Suprapubic skin (tissue), 4 donors: ENCODE measurements at places on chromosomes 2 and 18.

DNA sequence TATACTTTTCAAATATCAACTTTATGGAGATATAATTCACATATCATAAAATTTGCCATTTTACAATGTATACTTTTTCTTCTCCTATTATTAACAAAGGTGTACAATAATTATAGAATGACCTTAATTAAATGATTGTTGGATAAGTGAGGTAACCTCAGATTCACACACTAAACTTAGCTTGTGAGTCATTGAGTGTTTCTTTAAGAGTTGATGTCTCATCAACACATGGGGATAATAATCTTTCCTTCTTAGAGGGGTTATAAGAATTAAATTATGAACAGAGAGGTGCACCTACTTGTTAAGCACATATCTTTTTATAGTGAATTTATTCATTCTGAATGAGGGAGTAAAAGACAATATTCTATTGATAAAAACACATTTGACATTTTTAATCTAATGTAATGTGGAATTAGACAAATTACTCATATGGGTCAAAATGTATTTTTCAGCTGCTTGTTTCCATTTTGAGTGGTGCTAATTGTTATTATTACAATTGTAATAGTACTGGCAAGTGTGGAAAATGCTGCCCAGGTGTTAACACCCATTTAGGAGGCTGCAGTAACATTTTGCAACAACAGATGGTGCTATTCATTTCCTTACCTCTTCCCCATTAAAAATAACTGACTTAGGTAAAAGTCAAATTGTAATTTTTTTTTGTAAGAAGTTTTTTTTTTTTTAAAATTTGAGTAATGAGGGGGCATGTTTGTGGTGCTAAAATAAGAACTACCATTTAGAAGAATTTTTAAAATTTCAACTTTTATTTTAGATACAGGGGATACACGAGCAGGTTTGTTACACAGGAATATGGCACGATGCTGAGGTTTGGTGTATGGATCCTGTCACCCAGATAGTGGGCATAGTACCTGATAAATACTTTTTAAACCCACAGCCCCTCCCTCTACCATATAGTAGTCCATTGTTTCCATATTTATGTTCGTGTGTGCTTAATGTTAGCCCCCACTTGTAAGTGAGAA lies 32.1 kb upstream of the DYNAP start:
- DNase-seq = no peak

GRCh38 chr18:2545155-2545554 lies 26.1 kb downstream of the METTL4 start:
- DNase-seq = no peak

GRCh38 chr2:158664987-158665386 lies 130.1 kb upstream of the DAPL1 start:
- DNase-seq = no peak

DNA sequence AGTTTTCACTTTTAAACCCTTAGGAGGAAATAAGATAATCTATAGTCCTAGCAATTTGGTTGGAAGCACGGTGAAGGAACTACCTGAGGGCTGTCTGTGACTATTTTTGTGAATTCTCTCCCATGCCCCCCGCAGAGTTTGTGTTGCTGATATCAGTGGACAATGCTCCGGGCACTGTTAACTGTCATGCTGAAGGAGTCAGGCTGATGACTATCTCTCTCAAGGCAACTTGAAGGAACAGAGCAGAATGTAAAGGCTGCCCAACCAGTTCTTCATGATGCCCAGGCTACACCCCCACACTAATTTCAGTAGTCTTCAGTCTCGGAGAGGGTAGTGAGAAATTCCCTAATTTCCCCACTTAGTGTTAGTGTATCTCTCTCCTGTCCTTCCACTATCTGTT lies 21.6 kb upstream of the RAB6C start:
- no peak for DNase-seq

- DNase-seq = no peak
Observed at GRCh38 chr18:21262979-21263378, 20.9 kb downstream of the GREB1L start.

DNA sequence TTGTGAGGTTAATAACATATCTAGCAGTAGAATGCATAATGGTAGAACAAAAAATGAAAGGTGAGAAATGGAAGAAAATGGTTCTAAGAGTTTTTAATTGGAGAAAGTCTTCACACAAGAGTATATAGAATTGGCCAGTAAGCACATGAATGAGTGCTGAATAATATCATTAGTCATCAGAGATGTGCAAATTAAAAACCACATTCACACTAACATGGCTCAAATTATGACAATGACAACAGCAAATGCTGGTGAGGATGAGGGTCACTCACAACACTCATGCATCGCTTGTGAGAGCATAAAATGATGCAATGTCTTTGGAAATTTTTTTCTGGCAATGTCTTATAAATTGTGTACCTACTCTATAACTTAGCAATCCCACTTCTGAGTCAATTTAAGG lies 1355.4 kb upstream of the ACVR2A start:
- DNase-seq = no peak

DNA sequence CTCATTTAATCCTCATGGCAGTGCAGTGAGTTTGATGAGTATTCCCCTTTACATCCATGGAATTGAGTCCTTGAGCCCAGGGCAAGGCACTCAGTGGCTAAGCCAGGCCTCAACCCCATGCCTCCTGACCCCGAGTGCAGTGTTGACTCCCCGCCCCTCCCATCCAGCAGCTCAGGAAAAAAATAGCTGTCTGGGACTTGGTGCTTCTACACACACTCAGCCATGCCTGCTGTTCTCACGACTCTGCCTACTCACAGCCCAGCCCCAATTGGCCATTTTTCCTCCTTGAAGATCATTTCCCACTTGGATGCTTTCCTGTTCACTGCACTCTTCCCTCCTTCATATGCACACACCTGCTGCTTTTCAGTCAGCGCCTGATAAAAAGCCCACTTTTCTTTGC lies 8.8 kb downstream of the FOSL2 start:
- no peak for DNase-seq

GRCh38 chr18:13559754-13560153 lies 166.6 kb downstream of the FAM210A start:
- DNase-seq = no peak

DNA sequence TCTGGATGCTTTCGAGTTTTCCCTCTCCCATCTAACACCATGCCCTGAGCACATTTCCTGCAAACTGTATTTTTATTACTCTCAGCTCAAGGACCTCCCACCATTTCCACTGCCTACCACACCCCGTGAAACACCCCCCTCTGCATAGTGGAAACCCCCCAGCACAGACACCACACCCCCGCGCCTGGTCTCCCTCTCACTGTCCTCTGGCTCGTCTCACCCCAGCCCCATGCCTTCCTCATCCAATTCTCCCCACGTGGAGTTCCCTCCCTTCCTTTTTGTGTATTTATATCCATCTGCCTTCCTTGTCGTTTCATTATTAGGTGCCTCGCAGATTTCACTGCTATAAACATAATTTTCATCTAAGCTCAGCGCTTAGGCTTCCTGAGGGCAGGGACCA lies 307.5 kb downstream of the CELF4 start:
- no peak for DNase-seq

- no peak for DNase-seq
Observed at GRCh38 chr2:129103936-129104878, 785.5 kb upstream of the HS6ST1 start.

DNA sequence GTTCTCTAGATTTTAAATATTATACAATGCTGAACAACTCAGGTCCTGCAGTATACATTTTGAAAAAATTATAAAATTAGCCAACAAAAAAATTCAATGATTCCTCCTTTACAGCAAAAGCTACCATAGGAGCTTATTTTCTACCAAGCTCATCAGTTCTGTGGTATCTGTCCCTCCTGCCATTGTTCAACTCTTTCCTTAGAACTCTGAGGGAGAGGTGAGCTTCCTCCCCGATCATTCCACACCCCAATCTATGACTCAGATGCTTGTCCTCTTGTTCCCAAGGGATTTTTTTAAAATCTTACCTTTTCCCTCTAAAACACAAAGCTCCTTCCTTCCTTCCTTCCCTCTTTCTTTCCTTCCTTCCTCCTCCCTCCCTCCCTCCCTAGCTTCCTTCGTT lies 13.5 kb downstream of the DPP4 start:
- no peak for DNase-seq

DNA sequence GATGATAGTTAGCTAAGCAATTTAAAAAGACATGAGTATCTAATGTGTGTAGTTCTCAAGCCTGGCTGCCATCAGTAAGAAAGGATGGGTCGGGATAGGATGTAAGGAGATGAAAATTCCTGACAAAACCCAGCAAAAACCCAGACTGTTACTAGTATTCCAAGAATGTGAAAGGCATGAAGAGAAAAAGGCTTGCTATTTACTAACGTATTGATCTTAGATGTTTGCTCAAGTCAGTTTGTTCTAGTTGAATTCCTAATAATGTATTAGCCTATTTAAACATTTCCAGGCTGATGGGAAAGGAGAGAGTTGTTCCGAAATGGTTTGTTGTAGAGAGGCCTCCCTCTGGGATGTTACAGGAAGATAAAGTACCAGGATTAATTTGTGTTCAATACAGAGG lies 88.2 kb downstream of the ZNF532 start:
- DNase-seq = no peak

- no peak for DNase-seq
Observed at GRCh38 chr2:203685081-203685621, 21.3 kb upstream of the CD28 start.

DNA sequence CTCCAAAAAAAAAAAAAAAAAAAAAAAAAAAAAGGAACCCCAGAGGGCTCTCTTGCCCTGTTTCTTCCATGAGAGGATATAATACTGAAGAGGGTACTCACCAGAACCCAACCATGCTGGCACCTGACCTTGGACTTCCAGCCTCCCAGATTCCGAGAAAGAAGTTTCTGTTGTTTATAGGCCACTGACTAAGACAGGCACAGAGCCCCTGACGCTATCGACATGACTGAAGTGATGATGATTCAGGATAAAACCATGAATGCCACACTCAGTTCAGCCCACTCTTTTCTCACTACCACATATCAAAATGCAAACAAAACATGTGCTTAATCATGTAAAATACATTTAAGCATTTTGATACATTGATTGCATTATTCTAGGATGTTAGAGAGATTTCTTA lies 66.1 kb upstream of the CDCA7 start:
- no peak for DNase-seq

- no peak for DNase-seq
Observed at GRCh38 chr2:111171337-111171930, 50.7 kb downstream of the BCL2L11 start.

DNA sequence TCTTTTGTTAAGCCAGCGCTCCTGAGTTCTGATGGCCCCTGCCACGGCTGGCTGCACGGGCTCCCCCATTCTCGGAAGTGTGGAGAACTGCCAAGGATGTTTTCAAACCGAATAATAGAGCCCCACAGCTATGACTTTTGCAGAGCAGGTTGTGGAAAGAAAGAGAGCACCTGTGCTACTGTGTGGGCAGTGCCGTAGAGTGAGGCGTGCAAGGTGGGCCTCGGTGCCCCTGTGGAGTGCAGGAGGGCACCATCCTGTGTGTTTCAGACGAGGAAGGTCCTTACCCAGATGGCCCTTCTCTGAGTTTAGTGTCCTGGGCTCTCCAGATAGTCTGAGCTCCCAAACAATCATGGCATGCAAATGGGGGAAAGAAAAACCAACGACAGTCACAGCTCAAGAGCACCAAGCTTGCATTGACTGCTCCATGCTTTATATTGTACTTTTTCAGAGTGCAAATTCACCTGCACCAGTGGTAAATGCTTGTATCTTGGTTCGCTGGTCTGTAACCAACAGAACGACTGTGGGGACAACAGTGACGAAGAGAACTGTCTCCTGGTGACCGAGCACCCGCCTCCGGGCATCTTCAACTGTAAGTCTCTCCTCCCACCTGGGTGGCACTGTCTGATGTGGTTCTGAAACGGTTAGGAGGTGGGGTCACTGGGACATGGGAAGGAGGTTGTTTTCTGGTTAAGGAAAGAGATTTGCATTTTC lies 219.4 kb downstream of the LDLRAD4 start:
- no peak for DNase-seq

DNA sequence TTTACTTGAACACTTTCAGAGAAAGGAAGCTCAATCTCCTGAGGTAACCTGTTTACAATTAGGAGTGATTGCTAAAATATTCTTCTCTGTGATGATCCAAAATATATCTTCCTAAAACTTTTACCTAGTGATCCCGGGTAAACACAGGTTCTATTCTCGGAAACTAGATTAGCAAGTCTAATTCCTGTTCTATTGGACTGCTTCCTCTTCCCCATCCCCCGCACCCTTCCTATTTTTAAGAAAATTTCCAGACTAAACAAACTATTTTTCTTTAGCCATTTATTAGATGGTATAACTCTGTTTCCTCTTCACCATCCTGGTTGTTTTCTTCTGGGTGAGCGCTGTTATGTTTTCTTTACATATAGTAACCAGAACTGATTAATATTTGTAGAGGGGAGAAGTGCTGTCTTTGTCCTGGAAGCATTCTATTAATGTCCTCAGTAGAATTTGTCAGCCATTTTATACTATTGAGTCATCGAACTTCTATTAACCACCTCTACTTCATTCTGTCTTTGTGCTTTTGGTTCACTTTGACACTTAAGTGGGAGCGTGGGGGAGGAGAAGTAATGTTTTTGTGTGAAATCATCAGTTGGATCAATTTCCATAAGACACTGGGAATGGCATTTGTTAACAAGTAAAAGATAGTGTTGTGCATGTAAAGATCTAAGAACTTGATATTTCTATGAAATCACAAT lies 31.8 kb downstream of the CREB1 start:
- DNase-seq = no peak

DNA sequence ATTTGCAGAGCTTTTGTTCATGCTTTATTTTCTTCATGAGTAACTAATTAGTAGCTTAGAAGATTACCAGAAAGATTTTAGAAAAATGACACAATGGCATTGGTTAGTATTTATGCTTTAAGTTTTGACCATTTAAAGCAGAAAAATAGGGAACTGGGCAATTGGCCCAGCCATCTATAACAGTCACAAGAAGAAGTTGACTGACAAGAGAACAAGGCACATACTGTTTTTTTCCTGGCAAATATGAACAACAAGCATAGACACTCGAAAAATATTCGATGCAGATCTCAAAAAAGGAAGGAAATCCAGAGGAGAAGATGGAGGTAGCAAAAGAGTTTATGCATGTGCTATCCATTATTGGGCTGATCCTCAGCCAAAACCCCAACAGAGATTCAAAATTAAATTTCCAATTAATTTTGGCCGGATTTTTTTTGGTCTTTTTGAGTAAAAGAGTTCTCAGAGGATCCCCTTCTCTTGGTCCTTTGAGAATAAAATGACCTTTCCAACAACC lies 200.8 kb upstream of the SLC35G4 start:
- DNase-seq = no peak

DNA sequence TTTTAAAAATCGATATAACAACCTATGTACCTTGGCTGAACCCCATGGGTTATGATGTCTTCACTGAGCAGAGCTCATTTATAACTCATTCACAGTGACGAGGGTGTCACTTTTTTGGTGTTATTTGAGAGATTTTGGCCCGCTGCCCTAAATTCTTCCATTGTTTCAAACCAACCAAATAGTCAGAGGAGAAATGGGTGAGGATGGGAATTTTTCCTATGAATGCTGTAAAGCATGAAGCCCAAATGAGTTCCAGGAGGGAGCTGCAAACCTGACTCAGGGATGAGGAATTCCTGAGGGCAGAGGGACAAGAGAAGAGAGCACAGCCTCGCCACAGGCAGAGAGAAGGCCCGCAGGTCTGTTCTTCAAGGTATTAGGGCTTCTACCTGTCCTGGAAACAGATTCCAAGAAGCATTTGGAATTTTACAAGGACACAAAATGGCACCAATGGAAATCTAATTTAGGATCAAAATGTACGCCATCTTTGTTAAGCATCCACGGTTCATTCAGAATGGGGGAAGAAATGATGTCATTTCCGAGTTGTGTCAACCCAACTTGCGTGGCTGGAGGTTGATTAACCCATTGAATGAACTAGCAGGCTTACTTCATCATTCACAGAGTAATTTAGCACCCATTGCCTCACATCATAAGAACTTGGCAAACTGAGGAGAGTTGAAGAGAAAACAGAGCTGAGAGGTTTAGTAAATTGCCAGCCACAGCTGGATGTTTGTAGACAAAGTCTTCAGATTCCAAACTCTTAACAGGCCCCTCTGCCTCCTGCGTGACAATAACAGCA lies 133.5 kb downstream of the LAMA3 start:
- DNase-seq = no peak
